ENCODE measurements at places on chromosomes 12 and 14. TPM values are rescaled to one million over a fixed set of nuclear protein-coding genes. Genes with fewer than 3 reads are reported as not detected.

GRCh38 chr12:5716201-5716600, 228.9 kb downstream of the ANO2 start:
- DNase-seq, result no peak

DNA sequence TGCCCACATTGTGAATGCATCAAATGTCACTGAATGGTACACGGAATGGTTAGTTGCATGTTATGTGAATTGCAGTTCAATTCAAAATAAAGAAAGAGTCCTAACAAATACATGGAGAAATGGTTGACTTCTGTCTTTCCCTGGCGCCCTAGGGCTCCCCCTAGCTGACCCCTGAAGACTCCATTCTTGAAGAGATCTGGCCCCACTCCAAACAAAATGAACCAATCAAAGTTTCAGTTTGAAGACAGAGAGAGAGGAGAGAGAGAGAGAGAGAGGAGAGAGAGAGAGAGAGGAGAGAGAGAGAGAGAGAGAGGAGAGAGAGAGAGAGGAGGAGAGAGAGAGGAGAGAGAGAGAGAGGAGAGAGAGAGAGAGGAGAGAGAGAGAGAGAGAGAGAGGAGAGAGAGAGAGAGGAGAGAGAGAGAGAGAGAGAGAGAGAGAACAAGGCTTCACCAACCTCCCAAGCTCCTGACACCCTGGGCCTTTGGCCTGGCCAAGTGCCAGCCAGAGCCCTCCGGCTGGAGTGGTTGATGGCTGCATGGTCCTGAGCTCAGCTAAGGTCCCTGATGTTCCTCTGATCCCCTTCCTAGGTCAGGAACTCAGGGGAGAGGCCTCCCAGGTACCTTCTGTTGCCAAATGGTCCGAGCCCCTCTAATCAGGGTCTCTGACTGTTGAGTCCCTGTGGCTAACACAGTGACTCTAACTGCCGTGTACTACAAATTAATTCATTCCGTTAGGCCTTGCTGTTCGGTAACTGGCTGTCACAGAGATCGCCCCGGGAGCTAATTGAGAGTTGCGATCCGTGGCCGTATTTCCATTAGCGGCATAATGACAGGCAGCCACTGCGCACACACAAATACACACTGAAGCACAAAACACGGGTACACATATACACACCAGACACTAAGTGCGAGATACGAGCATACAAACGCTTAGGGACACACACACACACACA, 188.8 kb downstream of the ESRRB start:
- no peak for DNase-seq

STON2 gene
- total RNA-seq, result 4.3 TPM

LIN7A gene
- not detected for total RNA-seq

GNG2 gene
- 296 TPM for total RNA-seq
